Left renal pelvis (tissue), 4 donors: ENCODE measurements at places on chromosomes 16 and 17. TPM values are rescaled to one million over a fixed set of nuclear protein-coding genes. Genes with fewer than 3 reads are reported as not detected.

GRCh38 chr16:59864981-59865666 lies 1131.0 kb upstream of the GOT2 start:
- DNase-seq = no peak

DNA sequence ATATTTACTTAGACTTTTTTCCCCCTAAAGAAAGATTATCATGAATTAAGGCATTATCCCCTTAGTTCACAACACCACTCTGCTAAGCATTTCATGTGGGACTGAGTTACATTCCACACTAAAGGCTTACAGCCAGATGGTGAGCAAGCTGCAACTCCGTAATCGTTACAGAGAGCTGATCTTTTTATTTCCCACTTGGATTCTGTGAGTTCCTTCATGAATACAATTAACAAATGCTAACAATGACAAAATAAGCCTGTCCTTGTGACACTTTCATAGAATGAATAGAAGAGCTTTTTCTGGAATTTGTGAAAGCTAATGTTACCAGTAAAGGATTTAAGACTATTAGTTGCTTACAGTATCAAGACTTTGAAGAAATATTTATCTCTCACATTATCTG lies 8.7 kb downstream of the OGFOD1 start:
- no peak for DNase-seq

- DNase-seq = no peak
These were observed 37.2 kb downstream of the NKD1 start for GRCh38 chr16:50585331-50585776.

- no peak for DNase-seq
These were observed 670.2 kb downstream of the CDH8 start for GRCh38 chr16:61366006-61366405.

- no peak for DNase-seq
These were observed 41.6 kb downstream of the OR3A1 start for GRCh38 chr17:3256575-3256974.

- DNase-seq = no peak
These were observed 14.2 kb upstream of the ADGRG3 start for GRCh38 chr16:57653936-57654335.

CD300LG gene
- 0.83 TPM for polyA plus RNA-seq

ABI3 gene
- 2.9 TPM for polyA plus RNA-seq

IL32 gene
- polyA plus RNA-seq = 35.4 TPM
